Lower leg skin (tissue), 4 donors: ENCODE measurements at places on chromosomes 2 and 18. TPM values are rescaled to one million over a fixed set of nuclear protein-coding genes. Genes with fewer than 3 reads are reported as not detected.

The SPC25 gene
- total RNA-seq: 1.2 TPM

The ACP1 gene
- 55.6 TPM for total RNA-seq

The NPHP1 gene
- total RNA-seq: 2.6 TPM

The TNS1 gene
- 120 TPM for total RNA-seq

The FAM237A gene
- total RNA-seq: not detected

The SIX3 gene
- total RNA-seq: not detected

The GCA gene
- 32.6 TPM for total RNA-seq

The EXOC6B gene
- 105 TPM for total RNA-seq

The SP3 gene
- total RNA-seq: 129 TPM

The LOXHD1 gene
- total RNA-seq: not detected
